ENCODE measurements at places on chromosomes 1 and 21.

DNA sequence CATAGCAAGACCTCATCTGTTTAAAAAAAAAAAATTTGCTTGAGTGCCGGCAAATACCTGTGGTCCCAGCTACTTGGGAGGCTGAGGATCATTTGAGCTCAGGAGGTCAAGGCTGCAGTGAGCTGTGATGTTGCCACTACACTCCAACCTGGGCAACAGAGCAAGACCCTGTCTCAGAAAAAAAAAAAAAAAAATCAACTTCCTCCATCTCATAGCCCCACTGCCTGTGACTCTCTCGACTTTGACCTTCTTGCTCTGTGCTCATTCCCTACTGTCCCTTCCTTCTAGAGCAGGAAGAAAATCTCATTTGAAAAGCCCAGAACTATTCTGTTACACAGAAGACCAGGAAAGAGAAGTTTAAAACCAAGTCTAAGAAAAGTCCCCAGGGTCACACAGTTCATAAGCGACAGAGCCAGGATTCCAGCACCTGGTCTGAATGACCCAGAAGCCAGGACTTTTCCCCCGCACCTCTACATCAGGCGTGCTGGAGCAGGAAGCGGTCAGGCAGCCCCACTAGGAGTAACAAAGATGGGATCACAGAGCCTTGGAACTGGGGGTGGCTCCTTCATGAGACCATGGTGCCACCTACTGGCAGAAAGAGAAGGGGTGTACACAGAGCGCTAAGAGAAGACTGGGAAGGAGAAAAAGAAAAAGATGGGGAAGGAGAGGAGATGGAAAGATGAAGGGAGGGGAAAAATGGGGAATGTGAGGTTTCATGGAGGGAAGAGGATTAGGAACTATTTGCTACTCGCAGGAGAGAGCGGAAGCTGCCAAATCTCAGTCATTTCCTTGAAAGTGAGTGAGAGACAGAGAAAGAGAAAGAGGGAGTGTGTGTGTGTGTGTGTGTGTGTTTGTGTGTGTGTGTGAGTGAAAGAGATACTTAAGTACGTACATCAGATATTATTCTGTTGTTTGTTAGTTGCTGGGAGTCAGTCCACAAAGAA is 3.1 kb upstream of the P3R3URF start:
- DNase-seq: peak; percentile 72

DNA sequence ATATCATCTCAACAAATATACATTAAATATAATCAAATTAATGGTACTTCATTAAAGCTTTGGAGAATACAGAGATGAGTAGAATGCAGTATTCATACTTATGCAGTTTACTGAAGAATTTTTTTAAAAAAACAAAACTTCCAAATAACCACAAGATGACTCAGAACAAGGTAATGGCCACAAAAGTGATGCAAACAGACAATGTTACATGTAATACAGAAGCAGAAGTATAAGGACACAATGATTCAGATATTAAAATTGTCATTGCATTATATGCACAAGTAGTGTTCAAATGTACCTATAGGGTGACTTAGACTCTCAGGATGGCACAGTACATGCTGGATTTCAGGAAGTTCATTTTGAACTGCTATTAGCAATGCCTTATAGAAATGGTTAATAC is 227.2 kb upstream of the ST6GALNAC5 start:
- DNase-seq: no peak

- DNase-seq: no peak
These were observed 128.2 kb upstream of the HOOK1 start for GRCh38 chr1:59686574-59686973.

DNA sequence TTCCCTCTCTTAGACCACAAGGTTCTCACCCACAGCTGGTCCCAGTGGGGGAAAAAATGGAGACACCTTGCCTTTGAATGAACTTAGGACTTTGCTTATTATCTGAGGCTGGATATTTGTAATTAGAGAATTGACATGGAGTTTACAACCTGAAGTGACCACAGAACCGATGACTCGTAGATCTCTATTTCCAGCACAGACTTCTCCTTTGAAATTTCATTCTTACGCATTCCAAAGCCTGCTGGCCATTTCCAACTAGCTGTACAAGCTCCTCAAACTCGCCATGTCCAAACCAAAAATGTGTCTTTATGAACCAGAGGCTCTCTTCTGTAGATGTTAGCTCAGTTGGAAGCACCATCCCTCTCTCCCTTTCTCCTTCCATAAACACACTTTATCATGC is 12.0 kb downstream of the RAB7B start:
- DNase-seq: no peak

- peak; percentile 78 for DNase-seq
These were observed 834 bp upstream of the ELF3 start for GRCh38 chr1:202009326-202010179.

- no peak for DNase-seq
These were observed 23.8 kb downstream of the STUM start for GRCh38 chr1:226572325-226572726.

DNA sequence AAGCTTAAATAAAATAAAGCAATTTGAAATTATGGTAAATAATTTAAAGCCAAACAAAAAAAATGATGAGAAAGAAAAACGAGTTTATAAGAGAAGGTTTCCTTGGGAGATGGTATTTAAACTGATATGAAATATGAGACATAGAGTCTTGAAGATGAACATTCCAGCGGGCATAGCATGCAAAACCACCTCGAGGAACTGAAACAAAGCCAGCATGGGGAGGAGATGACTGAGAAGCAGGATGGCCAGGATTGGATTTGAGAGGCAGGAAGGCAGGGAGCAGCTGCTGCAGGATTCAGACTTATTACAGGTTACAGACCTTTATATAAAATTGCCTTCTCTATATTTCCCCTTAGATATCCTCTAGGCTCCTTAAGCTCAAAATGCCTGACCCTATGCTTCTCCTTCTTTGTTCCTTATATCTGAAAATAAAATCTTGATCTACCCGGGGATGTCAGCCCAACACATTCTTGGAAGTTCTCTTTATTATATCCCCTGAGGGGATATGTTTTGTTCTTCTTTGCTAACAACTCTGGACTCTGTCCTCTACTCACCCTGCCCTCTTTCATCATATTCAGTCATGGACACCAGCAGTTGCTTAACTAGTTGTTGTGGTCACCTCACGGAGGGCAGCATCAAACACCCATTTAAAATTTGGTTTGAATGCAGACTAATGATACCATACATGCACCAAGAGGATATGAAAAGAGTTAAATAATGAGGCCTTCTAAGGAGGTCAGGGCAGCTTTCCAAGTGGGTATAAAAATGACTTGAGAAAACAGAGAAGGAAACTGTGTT is 719.1 kb upstream of the B3GALT2 start:
- no peak for DNase-seq

- no peak for DNase-seq
These were observed 42.9 kb downstream of the SEC22B start for GRCh38 chr1:120133228-120133927.

DNA sequence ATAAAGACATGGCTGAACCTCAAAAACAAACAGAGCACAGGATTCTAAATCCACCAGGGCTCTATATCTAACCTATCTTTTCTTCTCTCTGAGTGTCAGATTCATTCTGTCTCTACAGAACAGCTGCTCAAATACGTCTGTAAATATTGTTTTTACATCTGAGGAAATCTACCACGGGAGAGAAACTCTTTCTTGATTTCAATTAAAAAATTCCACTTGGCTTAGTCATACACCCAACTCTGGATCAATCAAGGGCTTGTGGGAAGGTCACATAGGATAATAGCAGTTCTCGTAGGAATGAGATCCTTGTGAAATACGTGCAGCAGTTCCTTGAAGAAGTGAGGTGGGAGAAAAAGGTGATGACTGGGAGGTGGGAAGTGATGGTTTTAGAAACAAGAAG is 1355.7 kb upstream of the ADGRL2 start:
- no peak for DNase-seq

DNA sequence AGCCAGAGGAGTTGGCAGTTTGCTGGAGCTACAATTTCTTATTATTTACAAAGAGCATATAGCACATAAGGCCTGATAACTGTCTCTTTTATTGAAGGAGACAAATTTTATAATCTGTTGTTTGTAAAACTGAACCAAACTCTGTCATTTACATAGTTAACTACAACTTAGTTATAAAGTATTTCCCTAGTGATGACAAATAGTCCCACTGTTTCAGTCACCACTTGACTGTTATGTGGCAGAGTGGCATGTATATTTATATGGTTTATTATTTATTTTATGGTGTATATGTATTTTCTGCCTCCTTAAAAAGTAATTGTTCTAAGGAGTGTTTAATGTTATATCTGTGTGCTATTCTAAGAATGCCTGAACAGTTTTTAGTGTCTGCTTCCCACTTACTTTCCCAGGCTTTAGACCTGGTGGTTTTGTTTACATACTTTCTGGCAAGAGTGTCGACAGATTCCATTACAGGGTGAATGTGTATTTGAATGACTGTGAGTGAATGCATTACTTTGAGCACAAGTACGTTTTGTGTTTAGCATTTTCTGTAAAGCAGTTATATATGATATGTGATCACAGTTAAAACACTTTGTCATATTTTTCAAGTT is 10.0 kb downstream of the TSEN15 start:
- no peak for DNase-seq

GRCh38 chr1:9128166-9128519 is 759 bp downstream of the GPR157 start:
- no peak for DNase-seq

GRCh38 chr21:15301736-15302135 is 236.9 kb upstream of the NRIP1 start:
- DNase-seq: no peak

DNA sequence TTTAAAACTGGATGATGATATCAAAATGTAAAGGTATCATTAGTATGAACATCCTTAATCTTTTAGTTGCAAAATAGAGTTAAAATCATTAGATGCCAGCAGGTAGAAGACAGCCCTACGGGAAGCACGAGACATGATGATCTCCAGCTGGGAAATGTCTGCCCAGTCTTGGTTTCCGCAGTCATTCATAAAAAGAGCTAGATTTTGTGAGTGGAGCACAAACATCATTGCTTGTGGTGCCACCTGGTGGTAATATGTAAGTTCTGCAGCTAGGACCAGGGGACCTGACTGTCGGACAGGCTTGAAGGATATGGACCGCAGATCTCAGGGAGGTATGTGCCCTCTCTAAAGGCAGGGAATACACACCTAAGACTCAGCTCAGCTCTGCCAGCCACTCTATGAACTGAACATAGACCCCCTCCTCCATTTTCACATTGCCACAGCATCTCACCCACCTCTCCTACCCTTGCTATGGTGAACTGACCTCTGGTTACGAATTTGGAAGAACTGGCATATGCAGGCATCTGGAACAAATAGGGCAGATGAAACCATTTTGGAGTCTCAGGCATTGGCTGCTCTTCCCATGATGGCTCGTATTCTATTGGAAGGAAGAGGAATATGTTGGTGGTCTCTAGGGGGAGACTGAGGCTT is 9.2 kb downstream of the FCMR start:
- peak; percentile 77 for DNase-seq

GRCh38 chr21:37550618-37551330 is 184.2 kb downstream of the DYRK1A start:
- no peak for DNase-seq

DNA sequence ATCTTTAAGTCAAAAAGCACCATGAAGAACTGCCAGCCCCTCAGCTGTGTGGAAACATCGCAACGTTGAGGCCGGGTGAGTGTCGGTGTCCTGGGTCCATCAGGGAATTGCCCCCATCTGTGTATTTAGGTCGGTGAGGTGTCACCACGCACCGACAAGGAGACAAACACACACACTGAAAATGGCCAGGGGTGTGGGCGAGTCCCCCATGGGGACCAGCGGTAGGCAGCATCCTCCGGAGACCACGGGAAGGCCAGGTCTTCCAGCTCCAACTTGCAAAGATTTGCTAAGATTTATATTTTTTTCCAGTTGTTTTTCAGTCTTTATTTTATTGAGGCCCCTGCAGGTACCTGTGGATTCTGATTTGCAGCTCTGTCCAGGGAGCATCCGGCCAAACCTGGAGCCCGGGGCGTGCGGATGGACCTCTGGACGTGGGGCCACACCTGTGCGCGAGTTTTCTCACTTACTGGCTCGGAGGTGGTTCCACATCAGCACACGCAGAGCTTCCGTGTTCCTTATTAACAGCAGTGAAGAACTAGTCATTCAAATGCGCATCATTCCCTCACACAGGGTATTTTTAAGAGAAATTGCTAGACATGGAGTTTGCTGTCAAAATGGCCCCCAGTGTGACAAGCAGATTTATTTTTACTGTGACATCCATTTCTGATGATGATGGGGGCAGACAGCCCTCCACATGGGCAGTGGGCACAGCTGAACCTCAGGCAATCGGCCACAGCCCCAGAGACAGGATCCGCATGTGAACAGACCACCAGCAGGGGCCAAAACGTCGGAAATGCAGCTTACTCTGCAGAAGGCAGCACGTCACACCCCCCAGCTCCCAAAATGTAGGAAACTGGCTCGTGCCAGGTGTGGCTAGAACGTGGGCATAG is 17.2 kb upstream of the SLC19A1 start:
- no peak for DNase-seq

GRCh38 chr1:231334079-231334666 is 3.5 kb downstream of the EXOC8 start:
- DNase-seq: no peak

GRCh38 chr21:18951271-18952038 is 547.9 kb upstream of the TMPRSS15 start:
- peak; percentile 38 for DNase-seq

GRCh38 chr1:159743651-159744410 is 29.4 kb upstream of the CRP start:
- DNase-seq: no peak

- no peak for DNase-seq
These were observed 24.7 kb downstream of the SDE2 start for GRCh38 chr1:225974454-225974853.

- DNase-seq: no peak
These were observed 19.0 kb downstream of the GNG12 start for GRCh38 chr1:67814121-67814772.

GRCh38 chr1:25554886-25555752 is 11.7 kb downstream of the LDLRAP1 start:
- no peak for DNase-seq

DNA sequence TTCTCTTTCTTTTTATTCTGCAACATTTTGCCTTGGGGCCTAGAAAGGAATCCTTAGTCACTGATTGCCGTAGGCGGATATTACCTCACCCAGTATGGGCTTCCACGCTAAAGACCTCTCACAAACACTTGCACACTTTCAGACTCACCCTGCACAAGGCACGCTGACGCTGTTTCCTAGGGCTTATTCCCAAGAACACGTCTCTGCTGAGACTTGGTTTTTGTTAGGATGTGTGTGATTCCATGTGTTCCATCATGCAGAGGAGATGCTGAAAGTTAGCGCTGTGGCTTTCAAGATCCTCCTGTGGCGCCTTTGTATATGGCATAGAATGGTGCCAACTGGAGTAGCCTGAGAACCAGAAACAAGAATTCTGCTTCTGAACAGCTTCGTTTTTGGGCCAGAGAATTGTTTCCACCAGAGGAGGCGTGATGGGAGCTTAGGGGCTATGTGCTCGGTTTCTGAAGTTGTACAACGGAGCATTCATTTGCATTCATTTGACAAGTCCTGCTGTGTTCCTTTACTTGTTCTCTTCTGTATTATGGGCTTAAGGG is 297.0 kb downstream of the DISC1 start:
- no peak for DNase-seq
